ENCODE measurements at places on chromosomes 2 and 18.

- DNase-seq, result no peak
Measured at GRCh38 chr2:218708086-218708485, 2.5 kb upstream of the TTLL4 start.

DNA sequence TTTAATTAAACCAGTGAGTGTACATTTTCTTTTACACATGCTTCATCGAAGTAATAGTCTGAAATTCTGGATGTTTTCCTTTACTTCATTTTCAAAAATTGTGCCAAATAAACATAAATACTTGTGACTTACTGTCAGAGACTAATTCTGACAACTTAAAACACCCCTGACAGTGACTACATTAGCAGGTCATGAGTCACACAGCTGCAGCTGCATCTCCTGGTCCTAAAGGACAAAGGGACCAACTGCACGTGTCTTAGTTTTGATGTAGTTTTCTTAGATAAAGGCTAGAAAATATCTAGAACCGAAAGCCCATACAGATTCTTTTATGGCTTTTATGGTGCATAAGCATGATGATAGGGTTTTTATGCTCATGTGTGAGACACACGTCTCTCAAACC lies 29.6 kb upstream of the DSC3 start:
- DNase-seq, result no peak

GRCh38 chr2:38788306-38788705 lies 10.3 kb downstream of the GEMIN6 start:
- no peak for DNase-seq

DNA sequence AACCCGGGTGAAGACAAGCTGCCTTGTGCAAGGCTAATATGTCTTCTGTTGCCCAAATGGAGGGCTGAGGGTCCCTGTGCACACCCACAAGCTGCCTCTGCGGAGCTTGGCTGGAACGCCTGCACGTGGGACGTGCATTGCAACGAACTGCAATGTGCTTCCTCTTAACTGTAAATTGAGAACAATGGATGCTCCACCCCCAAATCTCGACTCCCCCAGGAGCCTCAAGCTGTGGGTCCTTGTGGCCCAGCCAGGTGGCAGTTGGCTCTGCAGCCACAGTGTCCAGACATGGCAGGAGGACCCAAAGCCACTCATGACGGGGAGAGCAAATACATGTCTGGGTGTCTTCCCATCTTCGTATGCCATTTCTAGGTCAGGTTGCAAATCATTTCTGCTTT lies 90.1 kb downstream of the TWIST2 start:
- DNase-seq, result no peak

DNA sequence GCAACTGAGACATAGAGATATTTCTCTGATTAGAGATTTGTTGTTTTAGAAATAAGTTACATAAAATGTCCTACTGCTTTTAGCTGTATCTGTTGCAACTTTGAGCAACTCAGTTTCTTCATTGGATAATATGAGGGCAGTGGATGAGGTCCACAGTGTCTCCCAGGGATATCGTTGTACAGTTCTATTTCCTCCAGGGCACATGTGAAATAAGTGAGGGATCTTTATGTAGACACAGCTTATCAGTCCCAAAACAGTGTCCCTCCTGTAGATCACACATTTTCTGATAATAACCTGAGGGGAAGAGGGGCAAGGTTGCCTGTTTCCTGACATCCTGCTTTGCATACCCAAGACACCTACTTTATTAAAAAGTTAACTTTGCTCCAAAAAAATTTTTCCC lies 1231.2 kb upstream of the ZEB2 start:
- DNase-seq, result no peak

GRCh38 chr18:65380571-65380970 lies 370.2 kb upstream of the CDH7 start:
- no peak for DNase-seq

GRCh38 chr18:61413396-61413795 lies 80.2 kb downstream of the CDH20 start:
- DNase-seq, result no peak

- no peak for DNase-seq
Measured at GRCh38 chr2:116329280-116329679, 1485.2 kb upstream of the DDX18 start.

- peak; percentile 80 for DNase-seq
Measured at GRCh38 chr2:10817413-10817812, 4.8 kb upstream of the PDIA6 start.

GRCh38 chr2:26148501-26148900 lies 24.4 kb upstream of the GAREM2 start:
- DNase-seq, result no peak

DNA sequence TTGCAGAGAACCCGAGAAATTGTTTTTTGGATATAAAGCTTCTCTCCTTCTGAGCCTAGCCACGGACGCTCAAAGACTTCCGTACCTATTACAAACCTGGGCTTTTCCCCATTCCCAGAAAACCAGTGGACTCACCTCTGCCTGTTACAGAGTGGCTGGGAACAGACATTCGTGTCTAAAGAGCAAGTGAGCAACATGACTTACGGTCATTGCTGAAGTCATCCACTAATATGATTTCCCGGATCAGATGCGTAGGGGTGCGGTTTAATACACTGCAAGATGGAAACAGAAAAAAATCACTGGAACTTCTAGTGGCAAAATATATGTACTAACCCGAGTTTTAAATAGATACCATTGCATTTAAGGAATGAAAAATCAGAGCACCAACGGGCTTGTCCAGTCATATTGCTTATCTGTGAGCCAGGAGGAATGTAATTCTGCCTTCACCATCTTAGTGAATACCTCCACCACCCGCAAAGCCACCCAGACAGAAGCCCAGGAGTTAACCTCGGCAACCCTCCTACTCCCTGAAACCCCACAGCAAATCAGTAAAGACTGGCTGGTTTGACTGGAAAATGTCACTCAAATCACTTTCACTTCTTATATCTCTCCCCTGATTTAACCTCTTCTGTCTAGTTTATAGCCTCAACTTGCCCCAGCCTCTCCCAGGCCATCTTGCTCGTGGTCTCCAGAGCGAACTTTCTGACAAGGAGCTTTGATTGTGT lies 151.1 kb upstream of the CAPN13 start:
- DNase-seq, result no peak

- DNase-seq, result no peak
Measured at GRCh38 chr2:233996461-233996860, 54.0 kb upstream of the SPP2 start.

- DNase-seq, result no peak
Measured at GRCh38 chr2:232511336-232511890, 8.8 kb upstream of the PRSS56 start.

DNA sequence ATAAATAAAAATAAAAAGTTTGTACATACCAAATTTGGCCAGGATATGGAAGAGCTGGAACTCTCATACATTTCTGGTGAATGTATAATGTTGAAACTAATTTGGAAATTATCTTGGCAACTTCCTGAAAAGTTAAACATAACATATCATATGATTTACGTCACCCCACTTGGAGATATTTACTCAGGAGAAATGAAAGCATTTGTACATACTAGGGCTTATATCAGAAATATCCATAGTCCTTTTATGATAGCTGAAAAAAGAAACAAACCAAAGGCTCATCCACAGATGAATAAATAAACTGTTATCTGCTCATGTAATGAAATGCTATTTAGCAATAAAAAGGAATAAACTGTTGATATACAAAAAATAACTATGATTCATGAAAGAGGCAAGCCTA lies 318.2 kb upstream of the NRXN1 start:
- no peak for DNase-seq

DNA sequence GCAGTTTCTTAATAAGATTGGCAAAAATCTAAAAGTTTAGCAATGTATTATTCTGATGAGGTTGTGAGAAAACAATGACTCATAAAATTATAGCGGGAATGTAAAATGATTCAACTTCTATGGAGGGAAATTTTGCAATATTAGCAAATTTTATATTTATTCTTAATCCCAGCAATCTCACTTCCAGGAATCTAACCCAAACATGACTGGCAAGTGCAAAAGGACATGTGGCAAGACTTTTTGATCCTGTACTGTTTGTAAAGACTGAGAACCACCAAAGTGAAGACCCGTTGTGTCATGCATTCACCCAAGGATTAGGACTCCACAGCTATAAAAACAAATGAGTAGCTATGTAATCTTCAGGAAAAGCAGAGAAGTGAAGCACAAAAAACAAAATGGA lies 234.8 kb upstream of the KYNU start:
- DNase-seq, result no peak

DNA sequence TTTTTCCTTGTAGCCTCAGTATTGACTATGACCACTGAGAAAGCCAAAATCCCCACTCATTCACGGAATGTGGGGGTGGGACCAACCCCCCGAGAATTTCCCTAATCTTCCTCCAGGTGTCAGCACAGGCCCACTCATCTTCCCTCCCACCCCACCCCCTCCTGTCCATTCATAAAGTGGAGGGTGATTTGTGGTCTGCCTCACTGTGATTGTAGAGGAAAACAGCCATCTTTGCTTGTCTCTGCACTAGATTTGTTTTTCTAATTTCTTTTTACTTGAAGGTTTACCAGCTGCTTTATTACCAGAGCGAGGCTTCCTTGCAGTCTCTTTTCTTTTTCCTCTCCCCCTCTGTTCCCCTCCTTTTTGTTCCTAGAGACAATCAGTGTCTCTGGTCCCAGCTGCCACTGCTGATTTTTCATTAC lies 171.8 kb downstream of the ICOS start:
- peak; percentile 36 for DNase-seq

DNA sequence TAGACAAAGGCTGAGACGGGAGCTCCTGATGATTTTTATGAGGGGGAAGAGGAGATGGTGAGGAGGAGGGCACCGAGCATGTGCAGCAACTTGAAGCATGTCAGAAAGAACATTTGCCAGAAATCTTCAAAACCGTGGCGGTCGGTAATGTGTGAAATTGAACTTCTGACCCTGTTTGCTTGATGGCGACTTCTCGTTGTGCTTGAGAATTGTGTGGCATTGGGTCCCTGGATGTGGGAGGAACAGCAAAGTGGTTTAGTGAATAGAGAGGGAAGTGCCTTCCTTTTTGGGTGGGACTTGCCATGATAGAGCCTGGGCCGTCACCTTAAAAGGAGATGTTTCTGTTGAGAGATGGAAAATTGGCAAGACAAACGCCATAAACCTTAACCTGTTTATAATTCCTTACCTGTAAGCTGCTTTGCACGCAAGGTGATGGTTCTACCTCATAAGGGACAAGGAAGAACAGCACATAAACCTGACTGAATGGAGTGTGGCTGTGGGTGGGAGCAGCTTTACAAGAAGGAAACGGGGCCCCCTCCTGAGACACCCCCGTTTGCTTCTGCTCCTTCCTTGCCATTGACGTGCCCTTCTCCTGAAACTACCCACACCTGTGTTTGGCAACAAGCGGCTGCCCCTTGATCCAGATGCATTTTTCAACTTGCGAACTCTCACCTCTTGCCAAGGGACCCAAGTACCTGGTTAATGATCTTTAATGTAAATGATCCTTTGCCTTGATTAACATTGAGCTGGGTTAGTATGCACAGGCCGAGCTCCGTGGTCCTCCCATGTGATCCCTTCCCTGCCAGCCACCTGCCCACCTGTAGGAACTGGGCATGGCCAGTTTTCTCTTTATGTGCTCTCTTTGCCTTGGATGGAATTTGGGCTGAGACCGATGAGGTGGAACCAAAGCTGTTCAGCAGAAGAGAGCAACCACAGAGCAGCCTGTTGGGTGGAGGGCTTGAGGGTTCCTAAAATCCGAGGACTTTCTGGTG lies 153.2 kb downstream of the NEDD4L start:
- no peak for DNase-seq

DNA sequence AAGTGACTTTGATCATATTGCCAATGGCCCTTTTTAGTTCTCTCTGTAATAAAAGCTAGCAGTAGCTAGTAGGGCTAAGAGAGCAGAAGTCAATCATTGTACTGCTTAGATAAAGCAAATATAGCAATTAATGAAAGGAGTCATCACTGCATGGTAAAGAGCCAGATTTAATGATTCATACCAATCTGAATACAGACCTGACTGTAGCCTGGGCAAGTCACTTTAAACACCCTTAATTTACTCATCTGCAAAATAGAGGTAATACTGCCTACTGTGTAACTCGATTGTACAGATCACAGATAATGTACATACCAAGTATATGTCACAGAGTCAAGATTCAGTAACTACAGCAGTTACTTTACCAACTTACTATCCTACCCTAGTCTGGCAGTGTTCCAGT lies 63.6 kb downstream of the ASXL2 start:
- DNase-seq, result no peak

All from WTC11 (cell line).